ENCODE measurements at places on chromosomes 3 and 15. TPM values are rescaled to one million over a fixed set of nuclear protein-coding genes. Genes with fewer than 3 reads are reported as not detected.

The REC114 gene
- total RNA-seq: not detected

The MKRN2OS gene
- total RNA-seq: not detected

The IL17RD gene
- total RNA-seq: 18.8 TPM

The BCL2A1 gene
- total RNA-seq: 1.0 TPM

The ALDH1A2 gene
- total RNA-seq: 11.0 TPM

The CLDN18 gene
- total RNA-seq: under 0.01 TPM

The SNTN gene
- total RNA-seq: not detected

The PLA2G4D gene
- not detected for total RNA-seq

Data from skeletal muscle tissue (tissue), 5 donors.